NCI-H446 treated with DMSO at 0.1 percent for 48 hours (cell line): ENCODE measurements at places on chromosomes 7 and 10.

DNA sequence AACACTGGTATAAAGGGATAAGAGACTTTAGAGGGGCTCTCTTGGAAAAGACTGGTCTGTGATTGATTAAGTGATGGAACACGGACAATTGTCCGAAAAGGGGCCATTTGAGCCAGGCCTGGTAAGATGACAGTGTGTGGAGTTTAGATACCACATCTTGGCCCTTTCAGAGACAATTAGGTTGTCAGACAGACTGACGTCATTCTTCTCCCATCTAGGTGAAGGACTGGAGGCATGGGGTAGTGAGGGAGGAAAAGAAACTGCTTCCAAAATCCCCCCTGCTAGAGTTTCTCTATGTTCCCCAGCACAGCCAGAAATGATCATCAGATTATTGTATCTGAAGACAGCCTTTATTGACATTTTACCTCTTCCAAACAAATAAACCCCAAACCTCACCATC lies 84.8 kb upstream of the MYO3A start:
- DNase-seq: no peak

GRCh38 chr10:110372656-110373055 lies 67.9 kb upstream of the SMNDC1 start:
- DNase-seq: no peak

GRCh38 chr10:110434489-110435096 lies 63.1 kb upstream of the DUSP5 start:
- DNase-seq: no peak

GRCh38 chr7:129341212-129341611 lies 93.0 kb upstream of the STRIP2 start:
- DNase-seq: no peak

- no peak for DNase-seq
These were observed 994 bp downstream of the SLC25A28 start for GRCh38 chr10:99619090-99619800.

GRCh38 chr7:55075464-55076021 lies 56.7 kb downstream of the EGFR start:
- DNase-seq: no peak

DNA sequence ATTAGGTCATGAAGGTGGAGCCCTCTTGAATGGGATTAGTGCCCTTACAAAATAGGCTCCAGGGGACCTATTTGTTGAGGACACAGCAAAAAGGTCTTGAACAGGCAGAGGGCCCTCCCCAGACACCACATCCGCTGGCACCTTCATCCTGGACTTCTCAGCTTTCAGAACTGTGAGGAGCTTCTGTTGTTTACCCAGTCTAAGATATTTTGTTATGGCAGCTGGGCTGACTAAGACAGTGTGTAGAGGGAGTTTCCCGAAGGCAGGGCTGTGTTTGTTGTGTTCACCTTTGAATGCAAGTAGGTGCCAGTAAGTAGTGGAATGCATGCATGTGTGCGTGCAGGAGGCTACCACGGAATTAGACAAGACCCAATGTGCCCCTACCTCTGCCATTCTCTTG lies 106.7 kb downstream of the PTPRE start:
- no peak for DNase-seq

- DNase-seq: no peak
These were observed 32.7 kb upstream of the FZD8 start for GRCh38 chr10:35674843-35675242.

- DNase-seq: no peak
These were observed 553.4 kb upstream of the POM121L12 start for GRCh38 chr7:52482076-52482475.

DNA sequence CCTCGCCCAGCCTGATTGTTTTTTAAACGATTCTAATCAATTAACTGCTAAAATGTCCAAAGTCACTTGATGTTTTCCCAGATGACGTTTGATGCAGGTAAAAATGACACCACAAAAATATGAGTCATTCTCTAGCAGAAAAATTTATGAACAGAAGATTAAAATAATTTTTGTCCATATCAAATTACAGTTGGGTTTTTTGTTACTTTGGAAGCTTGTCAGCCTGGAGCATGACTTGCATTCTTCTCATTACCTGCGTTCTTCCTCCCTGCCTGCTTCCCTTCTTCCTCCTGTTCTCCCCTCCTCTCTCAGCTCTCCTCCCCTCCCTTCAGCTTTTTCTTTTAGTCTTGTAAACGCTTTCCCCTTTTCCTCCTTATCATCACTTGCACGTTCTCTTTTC lies 18.7 kb downstream of the IL15RA start:
- DNase-seq: no peak

- no peak for DNase-seq
These were observed 81.2 kb downstream of the HIPK2 start for GRCh38 chr7:139696552-139696951.

GRCh38 chr10:61760943-61761824 lies 98.5 kb downstream of the CABCOCO1 start:
- DNase-seq: no peak

- peak; percentile 1 for DNase-seq
These were observed 396.4 kb upstream of the AKR1E2 start for GRCh38 chr10:4429571-4429970.

GRCh38 chr7:1057416-1058291 lies 13.3 kb downstream of the GPR146 start:
- no peak for DNase-seq

GRCh38 chr10:17335065-17335464 lies 107.0 kb downstream of the VIM start:
- no peak for DNase-seq

DNA sequence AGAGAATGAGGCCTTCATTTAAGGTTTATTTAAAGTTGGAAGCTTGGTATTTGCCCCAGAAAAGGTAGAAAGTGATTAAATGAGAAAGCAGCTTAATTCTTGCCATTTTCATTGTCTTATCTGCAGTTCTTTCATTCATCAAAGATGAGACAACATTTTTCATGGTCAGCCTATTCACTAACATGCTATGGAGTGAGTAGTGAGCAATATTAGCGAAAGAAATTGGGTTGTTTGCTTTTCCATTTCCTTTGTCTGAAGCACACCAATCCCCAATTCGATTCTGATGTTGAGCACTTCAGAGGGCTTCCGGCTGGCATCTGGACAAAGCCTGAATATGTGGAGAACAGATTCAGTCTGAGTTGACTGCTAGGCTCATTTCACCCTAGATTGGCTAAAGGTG lies 317.2 kb downstream of the BBS9 start:
- DNase-seq: no peak

GRCh38 chr7:94270772-94271171 lies 123.9 kb upstream of the COL1A2 start:
- DNase-seq: no peak

DNA sequence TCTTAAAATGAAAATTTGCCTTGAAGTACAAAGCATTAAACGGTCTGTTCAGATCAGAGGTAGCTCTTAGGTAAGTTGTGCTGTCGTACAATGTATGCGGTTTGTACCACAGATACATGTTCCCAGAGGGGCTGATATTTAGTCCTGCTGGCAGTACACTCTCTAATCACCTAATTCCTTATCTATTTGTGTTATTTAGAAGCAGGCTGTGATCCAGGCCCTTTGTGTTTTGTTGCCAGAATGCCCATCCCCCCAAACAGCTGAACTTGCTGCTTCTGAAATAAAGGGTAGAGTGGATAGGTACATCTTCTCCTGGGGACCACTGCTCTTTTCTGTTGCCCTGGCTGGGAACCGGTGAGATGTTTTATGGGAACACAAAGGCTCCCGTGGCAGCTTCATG lies 84.5 kb downstream of the SND1 start:
- no peak for DNase-seq

GRCh38 chr7:104294291-104294690 lies 34.1 kb upstream of the LHFPL3 start:
- DNase-seq: no peak

GRCh38 chr10:92413519-92413918 lies 122.6 kb downstream of the MARCHF5 start:
- no peak for DNase-seq

DNA sequence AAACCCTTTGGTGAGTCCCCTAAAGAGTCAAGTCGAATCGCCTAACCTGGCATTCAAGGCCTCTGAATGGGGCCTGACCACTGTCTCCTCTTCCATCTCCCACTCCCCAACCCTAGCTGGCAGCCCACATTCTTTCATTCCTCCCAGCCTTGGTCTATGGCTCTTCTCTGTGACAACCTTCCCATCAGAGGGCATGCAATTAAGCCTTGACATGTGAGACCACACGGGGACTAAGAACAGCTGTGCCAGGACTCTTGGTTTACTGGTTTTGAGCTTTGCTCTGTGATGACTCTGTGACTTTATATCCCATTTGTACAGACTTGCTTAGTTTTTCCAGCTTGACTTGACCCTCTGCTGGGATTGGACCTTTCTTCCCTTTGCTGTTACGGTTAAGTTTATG lies 116.6 kb downstream of the BUB3 start:
- no peak for DNase-seq

- no peak for DNase-seq
These were observed 61.6 kb downstream of the GRK5 start for GRCh38 chr10:119268871-119269506.

DNA sequence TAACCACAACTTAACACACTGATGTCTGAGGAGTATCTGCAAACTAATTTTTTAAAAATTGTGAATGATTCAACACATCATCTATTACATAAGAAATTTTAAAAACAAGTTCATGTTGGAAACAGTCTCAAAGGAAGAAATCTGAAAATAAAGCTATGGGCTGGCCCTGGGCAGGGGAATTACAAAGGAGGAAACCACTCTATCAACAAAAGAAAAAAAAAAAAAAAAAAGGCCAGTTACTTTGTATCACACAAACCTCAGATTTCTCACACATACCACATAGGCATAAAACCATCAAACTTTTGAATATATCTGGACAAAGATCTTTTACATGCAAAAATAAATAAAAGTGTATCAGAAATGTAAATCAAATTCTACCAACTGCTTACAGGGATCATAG lies 20.8 kb downstream of the TIAL1 start:
- DNase-seq: no peak

DNA sequence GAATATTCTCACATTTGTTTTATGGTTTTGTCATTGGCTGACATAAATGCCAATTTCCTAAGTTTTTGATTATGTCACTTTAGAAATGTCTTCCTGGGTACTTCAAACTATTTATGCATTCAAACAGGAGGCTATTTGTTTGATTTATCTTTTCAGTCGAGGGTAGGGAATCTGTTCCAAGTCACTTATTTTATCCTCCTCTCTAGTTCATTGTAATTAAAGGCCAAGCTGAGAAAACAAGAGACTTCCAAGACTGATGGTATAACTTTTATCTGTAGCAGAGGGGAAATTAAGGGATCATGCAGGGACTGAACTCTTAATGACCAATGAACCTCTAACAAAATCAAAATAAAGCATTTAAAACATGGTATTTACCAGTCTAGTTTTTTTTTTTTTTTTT lies 968.4 kb downstream of the SORCS3 start:
- no peak for DNase-seq

GRCh38 chr7:123633553-123633952 lies 22.1 kb upstream of the LMOD2 start:
- DNase-seq: no peak

DNA sequence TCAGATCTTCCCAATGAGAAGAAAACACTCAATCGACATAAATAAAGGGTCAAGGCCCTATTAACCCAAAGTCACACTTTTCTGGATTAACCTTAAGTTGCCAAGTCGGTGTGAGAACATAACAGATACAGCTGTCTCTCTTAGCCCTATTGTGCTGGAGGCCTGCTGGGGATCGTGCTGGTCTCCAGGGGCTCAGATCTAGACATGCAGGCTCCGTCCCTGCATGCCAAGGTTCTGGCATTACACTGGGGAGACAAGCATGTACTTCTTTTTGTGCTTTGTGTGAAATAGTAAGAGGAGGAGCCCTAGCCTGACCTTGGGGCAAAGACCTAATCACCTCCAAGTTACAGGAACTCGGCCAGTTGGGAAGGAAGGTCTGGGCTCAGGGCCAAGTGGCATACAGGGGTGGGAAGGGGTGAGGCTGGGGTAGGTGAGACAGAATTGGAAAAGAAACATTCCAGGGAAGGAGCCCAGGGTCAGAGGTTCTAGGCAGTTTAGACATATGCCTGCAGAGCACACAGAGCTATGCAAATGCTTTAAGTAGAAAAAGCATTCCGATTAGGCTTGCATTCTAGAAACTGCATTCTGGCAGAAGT lies 216.4 kb downstream of the HECW1 start:
- no peak for DNase-seq

- DNase-seq: no peak
These were observed 212.6 kb upstream of the HABP2 start for GRCh38 chr10:113340282-113340681.

GRCh38 chr7:85091565-85091928 lies 95.3 kb downstream of the SEMA3D start:
- no peak for DNase-seq

- DNase-seq: peak; percentile 70
These were observed 6.2 kb downstream of the ATP6V0E2 start for GRCh38 chr7:149879766-149880637.

GRCh38 chr7:7946486-7946885 lies 22.1 kb upstream of the GLCCI1 start:
- DNase-seq: no peak

- DNase-seq: no peak
These were observed 102.7 kb downstream of the PRTFDC1 start for GRCh38 chr10:24849501-24850299.

GRCh38 chr7:53437336-53437735 lies 401.9 kb downstream of the POM121L12 start:
- no peak for DNase-seq
